Immature natural killer cell (primary cell): ENCODE measurements at places on chromosomes 2 and 18. TPM values are rescaled to one million over a fixed set of nuclear protein-coding genes. Genes with fewer than 3 reads are reported as not detected.

The SERPINB13 gene
- polyA plus RNA-seq: not detected

The OXER1 gene
- not detected for polyA plus RNA-seq

The MEIS1 gene
- polyA plus RNA-seq: 1.3 TPM

The LYG1 gene
- polyA plus RNA-seq: 0.61 TPM

The ADD2 gene
- not detected for polyA plus RNA-seq

The TNFAIP6 gene
- polyA plus RNA-seq: not detected

The ERFE gene
- 6.2 TPM for polyA plus RNA-seq

The RGPD4 gene
- not detected for polyA plus RNA-seq

The SLC5A7 gene
- polyA plus RNA-seq: not detected

The STPG4 gene
- polyA plus RNA-seq: 0.24 TPM

The AQP12B gene
- polyA plus RNA-seq: not detected

The MRPS5 gene
- polyA plus RNA-seq: 26.9 TPM

The PLEKHH2 gene
- not detected for polyA plus RNA-seq

The MEMO1 gene
- polyA plus RNA-seq: 32.8 TPM

DNA sequence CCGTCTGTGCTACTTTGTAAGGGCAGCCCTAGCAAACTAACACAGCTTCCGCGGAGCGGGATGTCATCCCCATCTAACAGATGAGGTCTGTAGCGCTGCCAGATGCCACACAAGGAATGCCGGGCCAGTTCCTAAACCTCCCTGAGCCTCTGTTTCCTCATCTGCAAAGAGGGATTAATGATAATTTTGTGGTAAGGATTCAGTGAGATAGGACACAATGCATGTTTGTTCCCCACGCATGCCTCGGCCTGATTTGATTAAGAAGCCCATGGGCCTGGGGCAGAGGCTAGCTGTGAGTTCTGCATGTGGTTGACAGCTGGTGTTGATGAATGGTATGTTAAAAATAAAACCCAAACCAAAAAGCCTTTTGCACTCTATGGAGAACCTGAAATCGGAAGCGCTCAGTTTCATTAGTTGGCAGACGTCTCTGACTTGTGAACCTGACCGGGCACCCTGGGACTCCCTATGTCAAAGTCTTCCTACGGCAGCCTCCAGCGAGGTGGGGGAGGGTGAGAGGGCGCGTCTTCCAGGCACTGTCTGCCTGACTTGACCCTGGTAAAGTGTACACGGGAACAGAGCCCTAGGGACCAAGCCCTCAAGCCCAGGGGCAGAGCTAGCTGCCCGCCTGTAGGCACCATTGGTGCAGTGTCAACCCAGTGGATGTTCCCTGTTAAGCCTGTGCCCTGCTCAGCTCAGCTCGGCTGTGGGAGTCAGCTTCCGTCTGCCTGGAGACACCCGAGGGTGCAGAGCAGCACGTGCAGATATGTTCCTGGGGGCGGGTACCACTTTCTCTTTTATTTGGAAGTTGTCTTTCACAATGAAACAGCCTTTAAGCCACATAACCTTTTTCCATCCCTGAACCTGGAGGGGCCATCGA lies 14.8 kb upstream of the INHBB start:
- H3K27me3 ChIP-seq: peaks cover 2% of the 10 kb centered on the region
- H3K36me3 ChIP-seq: no peaks in the 10 kb centered on the region
- DNase-seq: no peak
- H3K27ac ChIP-seq: no peak overlapping the region
- H3K4me1 ChIP-seq: no peaks in the 10 kb centered on the region
- H3K4me3 ChIP-seq: no peak overlapping the region

DNA sequence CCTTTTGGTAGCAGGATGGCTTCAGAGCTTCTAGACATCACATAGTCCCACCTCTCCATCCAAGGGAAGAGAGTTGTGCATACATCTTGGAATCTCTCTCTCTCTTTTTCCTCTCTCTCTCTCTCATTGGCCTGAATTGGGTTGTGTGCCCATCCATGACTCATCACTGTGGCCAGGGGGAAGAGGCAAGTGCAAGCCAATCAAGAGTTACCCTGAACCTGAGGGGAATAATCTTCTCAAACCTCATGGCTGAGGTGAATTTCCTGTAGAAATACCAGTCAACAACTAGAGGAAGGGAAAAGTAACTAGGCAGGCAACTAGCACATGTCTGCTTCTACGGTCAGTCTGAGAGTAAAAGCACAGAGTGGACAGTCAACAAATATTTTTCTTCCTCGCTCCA lies 7.3 kb upstream of the CHN1 start:
- H3K4me3 ChIP-seq: no peak overlapping the region
- H3K27me3 ChIP-seq: peaks cover 9% of the 10 kb centered on the region
- no peak for DNase-seq
- no peaks in the 10 kb centered on the region for H3K4me1 ChIP-seq
- H3K36me3 ChIP-seq: peaks cover 3% of the 10 kb centered on the region

DNA sequence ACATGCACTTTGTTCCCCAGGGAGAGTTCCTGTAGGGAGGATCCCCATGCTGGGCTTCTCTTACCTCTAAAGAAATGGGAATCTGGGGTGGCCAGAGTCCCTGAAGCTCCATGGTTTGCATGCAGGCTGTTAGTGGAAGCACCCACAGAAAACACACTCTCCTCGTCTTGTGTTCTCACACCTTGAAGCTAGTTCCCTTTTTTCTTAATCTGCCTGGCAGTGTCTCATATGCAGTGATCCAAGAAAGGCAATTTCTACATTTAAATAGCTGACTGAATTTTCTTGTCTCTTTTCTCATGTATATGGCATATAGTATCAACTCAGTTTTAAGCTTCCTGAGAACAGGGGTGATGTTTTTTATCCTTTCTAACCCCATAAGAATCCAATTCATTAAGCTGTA lies 65.0 kb downstream of the LINC00305 start:
- no peak for DNase-seq
- H3K4me1 ChIP-seq: no peaks in the 10 kb centered on the region
- no peak overlapping the region for H3K4me3 ChIP-seq
- no peak overlapping the region for H3K27ac ChIP-seq

GRCh38 chr2:2683606-2684224 lies 352.6 kb upstream of the MYT1L start:
- H3K27ac ChIP-seq: no peak overlapping the region
- H3K27me3 ChIP-seq: peaks cover 14% of the 10 kb centered on the region
- H3K4me1 ChIP-seq: peaks cover 20% of the 10 kb centered on the region
- DNase-seq: no peak

GRCh38 chr2:95113464-95113863 lies 8.1 kb downstream of the MRPS5 start:
- H3K36me3 ChIP-seq: peaks cover 26% of the 10 kb centered on the region
- H3K27me3 ChIP-seq: no peaks in the 10 kb centered on the region
- H3K4me1 ChIP-seq: peaks cover 20% of the 10 kb centered on the region
- no peak for DNase-seq
- no peak overlapping the region for H3K4me3 ChIP-seq

DNA sequence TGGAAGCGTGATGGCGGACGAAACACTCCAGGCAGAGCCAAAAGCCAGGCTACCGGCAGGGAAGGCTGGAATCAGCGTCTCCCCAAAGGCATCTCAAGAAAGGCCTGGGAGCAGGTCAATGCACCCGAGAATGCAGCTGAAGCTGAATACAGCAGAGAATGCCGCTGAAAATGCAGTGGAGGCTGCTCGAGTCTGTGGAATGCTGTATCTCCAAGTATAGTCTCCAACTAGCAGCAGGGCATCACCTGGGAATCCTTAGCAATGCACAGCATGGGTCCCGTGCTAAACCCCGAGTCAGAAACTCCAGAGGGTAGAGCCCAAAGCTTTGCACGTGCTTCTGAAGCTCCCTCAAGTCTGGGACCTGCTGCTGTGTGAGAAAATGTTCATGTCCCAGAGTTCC lies 191.1 kb upstream of the ALKAL2 start:
- no peaks in the 10 kb centered on the region for H3K36me3 ChIP-seq
- DNase-seq: no peak
- H3K27me3 ChIP-seq: peaks cover 7% of the 10 kb centered on the region
- H3K4me3 ChIP-seq: no peak overlapping the region
- H3K4me1 ChIP-seq: peaks cover 7% of the 10 kb centered on the region

GRCh38 chr18:31634331-31634713 lies 42.6 kb downstream of the TTR start:
- no peaks in the 10 kb centered on the region for H3K27me3 ChIP-seq
- peaks cover 65% of the 10 kb centered on the region for H3K4me1 ChIP-seq
- peaks cover 11% of the 10 kb centered on the region for H3K36me3 ChIP-seq
- peak overlapping the region; percentile 94 for H3K27ac ChIP-seq

GRCh38 chr2:170113168-170113894 lies 64.6 kb upstream of the MYO3B start:
- H3K27ac ChIP-seq: no peak overlapping the region
- no peak overlapping the region for H3K4me3 ChIP-seq
- DNase-seq: no peak
- H3K36me3 ChIP-seq: no peaks in the 10 kb centered on the region
- no peaks in the 10 kb centered on the region for H3K4me1 ChIP-seq
- no peaks in the 10 kb centered on the region for H3K27me3 ChIP-seq

DNA sequence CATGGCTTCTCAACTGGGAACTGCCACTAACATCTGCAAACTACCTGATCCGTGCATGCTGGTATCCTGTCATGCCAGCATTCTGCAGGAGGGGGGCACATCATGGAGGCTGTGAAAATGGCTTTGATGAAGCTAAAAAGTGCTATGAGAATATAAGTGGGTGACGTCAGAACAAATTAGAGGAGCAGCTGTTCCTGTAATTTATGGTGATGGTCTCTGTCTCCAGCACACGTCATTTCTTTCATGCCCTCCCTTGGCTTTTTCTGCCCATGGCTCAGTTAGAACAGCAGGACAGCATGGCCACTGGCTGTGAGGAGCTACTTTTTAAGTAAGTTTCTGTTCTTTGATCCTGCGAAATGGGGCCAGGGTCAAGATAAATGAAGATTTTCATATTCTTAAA lies 466.3 kb downstream of the THSD7B start:
- no peak for DNase-seq
- no peaks in the 10 kb centered on the region for H3K4me1 ChIP-seq
- no peak overlapping the region for H3K27ac ChIP-seq
- H3K36me3 ChIP-seq: no peaks in the 10 kb centered on the region

- H3K4me3 ChIP-seq: no peak overlapping the region
- peaks cover 4% of the 10 kb centered on the region for H3K27me3 ChIP-seq
- no peaks in the 10 kb centered on the region for H3K36me3 ChIP-seq
- no peak overlapping the region for H3K27ac ChIP-seq
Measured at GRCh38 chr2:236776206-236776605, 206.6 kb downstream of the ACKR3 start.

DNA sequence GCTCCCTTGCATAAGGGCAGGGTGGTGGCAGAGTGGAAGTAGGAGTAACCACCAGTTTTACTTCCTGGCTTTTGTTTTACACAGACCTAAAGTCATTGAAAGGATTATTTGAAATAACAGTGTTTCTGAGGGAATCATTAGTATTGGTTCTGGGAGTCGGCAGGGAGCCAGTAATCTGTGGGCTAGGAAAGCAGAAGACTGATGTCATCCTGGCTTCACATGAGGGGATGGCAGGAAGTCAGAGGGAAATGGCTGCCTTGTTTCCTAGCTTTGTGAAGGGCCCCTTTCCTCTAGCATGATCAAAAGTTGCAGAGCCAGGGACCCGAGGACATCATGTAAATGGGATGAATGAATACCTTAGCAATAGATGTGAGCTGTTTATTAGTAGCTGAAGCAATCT lies 792.6 kb downstream of the CPS1 start:
- no peaks in the 10 kb centered on the region for H3K36me3 ChIP-seq
- DNase-seq: no peak
- no peaks in the 10 kb centered on the region for H3K4me1 ChIP-seq
- no peaks in the 10 kb centered on the region for H3K27me3 ChIP-seq
- no peak overlapping the region for H3K4me3 ChIP-seq
- no peak overlapping the region for H3K27ac ChIP-seq

DNA sequence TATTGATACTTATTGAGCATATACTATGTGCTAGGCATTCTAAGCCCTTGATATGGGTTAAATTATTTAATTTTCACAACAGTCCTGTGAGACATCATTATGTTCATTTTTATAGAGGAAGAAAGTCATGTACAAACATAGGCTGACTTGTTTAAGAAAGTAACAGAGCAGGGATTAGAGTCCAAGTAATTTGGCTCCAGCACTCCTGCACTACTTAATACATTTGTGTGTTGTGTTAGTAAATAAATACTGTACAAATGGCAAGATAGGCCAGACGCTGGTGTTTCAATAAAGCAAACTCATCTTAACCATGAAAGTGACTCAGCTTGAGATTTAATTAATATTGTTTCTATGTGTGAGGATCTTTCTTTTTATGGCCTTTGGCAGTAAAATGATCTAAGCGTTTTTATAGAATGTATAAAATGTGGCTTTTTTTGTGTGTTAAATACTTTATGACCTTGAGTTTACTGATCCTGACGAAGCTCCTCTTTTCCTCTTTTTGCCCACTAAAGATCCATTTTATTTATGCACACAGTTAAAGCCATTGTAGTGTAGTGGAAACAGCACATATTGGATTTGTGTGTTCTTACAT lies 21.3 kb downstream of the NBEAL1 start:
- no peaks in the 10 kb centered on the region for H3K4me1 ChIP-seq
- peaks cover 2% of the 10 kb centered on the region for H3K27me3 ChIP-seq
- H3K4me3 ChIP-seq: no peak overlapping the region
- no peak for DNase-seq
- no peak overlapping the region for H3K27ac ChIP-seq

- no peak for DNase-seq
- H3K4me1 ChIP-seq: no peaks in the 10 kb centered on the region
- H3K27ac ChIP-seq: no peak overlapping the region
- H3K36me3 ChIP-seq: no peaks in the 10 kb centered on the region
- peaks cover 1% of the 10 kb centered on the region for H3K27me3 ChIP-seq
Measured at GRCh38 chr18:61748004-61748403, 144.8 kb downstream of the RNF152 start.

DNA sequence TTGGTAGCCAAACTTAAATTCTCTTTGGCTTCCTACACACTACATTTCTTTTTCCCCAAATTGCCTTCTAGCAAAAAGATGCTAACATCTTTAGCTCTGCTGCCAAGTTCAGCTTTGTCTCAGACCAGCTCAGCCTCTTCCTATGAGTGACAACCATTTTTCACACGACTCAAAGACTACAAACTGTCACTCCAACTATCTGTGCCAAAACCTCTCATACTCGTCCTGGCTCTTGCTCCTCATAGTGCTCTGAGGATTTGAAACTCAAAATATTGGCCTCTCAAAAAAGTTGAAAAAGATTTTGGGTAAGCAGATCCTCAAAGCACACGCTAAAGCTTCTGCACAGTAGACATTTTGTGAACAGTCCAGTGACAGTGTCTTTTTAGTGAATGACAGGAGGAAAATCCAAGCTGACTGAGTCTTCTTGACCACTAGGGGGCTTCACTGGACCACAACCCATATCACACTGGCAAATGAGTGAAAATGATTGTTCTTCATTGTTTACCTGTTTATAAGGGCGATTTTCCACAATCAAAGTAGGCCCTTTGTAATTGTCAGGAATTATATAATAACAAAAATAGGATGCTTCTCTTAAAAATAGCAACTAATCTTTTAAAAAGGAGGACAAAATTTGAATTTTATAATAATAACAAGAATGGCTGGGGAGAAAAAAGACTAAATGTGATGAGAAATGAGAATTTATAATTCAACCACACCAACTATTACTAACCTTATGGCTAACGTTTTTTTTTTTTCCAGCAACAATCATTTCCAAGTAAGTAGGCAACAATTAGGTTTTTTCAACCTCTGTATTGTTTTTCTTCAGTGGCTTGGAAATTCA lies 85.5 kb upstream of the PGAP1 start:
- peaks cover 15% of the 10 kb centered on the region for H3K36me3 ChIP-seq
- peak; percentile 34 for DNase-seq
- H3K4me3 ChIP-seq: no peak overlapping the region
- H3K27ac ChIP-seq: peak overlapping the region; percentile 73
- peaks cover 4% of the 10 kb centered on the region for H3K27me3 ChIP-seq
- H3K4me1 ChIP-seq: peaks cover 32% of the 10 kb centered on the region
